Dermis lymphatic vessel endothelial cell (primary cell): ENCODE measurements at places on chromosomes 11 and 22. TPM values are rescaled to one million over a fixed set of nuclear protein-coding genes. Genes with fewer than 3 reads are reported as not detected.

Gene TLCD5
- total RNA-seq: 4.8 and 7.7 TPM in 2 replicates

Gene LRFN4
- total RNA-seq: 14.2 and 17.1 TPM in 2 replicates

Gene BRMS1
- total RNA-seq: 52.0 and 57.8 TPM in 2 replicates

Gene IFITM2
- total RNA-seq: 29.4 and 39.2 TPM in 2 replicates

Gene SLC22A8
- not detected in 2 replicates for total RNA-seq

Gene SLC22A12
- not detected in 2 replicates for total RNA-seq
